Activated CD4-positive, alpha-beta T cell treated with anti-CD3 and anti-CD28 coated beads, Interleukin-2, amount 10 ng/mL, durations not matched to agents 7 days and 5 days (primary cell): ENCODE measurements at places on chromosomes 1 and 21.

DNA sequence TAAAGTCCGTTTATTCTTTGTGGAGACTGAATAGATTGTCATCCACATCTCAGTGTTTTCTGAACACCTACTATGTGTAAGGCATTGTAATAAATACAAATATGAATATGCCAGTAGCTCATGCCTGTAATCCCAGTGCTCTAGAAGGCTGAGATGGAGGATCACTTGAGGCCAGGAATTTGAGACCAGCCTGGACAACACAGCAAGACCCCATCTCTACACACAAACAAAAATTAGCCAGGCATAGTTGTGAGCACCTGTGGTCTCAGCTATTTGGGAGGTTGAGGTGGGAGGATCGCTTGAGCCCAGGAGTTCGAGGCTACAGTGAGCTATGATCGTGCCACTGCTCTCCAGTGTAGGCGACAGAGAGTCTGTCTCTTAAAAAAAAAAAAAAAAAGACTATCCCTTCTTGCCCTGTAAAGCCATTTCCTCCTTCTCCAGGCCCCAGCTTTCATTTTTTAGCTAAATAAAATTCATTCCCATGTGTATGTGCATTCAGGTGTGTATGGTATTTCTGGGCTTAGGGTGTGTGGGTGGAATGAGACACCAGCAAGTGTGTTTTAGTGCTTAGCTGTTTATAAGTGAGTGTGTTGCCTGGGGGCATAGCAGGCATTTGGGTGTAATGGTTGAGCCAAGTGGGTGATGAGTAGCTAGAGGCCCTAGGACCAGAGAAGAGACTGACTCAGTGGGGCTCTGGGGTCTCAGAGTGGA lies 7.8 kb downstream of the CELSR2 start:
- no peak for DNase-seq

DNA sequence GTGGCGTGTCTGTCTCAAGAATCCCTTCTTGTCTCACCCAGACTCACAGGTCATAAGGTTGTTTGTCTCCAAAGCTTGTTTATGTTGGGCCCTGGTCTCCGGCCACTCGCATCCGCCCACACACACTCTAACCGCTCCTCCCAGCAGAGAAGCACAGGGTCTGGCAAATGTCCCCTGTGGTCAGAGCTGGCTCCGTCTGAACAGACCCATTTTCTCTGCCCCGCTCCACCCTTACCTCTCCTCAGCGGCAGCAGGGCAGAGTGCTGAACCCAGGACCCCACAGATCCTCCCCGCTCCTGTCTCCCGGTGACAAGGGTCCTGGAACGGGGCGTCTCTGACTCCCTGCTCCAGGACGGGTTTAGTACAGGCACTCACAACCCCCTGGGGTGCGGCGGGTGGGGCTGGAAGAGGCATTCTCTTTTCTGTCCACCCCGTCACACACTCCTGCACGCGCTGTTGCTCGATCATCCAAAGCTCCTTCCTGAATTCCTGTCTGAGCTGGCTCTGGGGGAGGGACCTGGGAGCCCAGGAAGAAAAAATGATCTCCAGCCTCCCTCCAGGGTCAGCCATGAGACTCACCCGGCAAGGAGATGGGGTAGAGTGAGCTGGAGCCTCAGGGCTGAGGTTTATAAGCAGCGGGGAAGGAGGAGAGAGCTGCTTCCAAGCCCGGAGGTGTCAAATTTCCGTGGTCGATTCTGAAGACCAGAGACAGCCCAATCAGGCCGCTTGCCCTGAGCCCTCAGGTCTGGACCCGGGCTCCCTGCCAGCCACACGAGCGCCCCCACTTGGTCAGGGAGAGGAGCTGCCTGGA lies at the start of gene S100A13:
TSS of gene S100A13 (minus strand) at position 602 of the 811 bp plus-strand sequence. CDS start 1,033 bp downstream, outside the sequence.
- no peak for DNase-seq

GRCh38 chr1:115655916-115656315 lies 14.1 kb downstream of the VANGL1 start:
- DNase-seq, result no peak

DNA sequence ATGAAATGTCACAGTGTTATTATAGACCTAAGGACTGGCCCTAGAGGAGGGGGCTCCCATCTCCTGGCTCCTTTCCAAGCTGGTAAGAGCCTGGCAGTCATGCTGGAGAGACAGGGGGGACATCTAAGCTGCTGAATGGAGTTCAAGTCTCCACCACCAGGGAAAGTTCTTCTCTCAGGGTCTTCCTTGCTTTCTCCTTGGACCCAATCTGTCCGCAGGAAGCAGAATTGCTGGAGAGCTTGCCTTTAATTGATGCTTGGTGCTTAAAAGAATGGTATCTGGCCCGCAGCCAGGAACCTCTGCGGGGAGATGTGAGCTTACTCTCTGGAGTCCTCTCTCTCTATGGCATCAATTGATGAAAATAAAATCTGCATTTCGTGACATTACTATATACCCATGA lies 25.1 kb downstream of the IRF2BP2 start:
- DNase-seq, result no peak

DNA sequence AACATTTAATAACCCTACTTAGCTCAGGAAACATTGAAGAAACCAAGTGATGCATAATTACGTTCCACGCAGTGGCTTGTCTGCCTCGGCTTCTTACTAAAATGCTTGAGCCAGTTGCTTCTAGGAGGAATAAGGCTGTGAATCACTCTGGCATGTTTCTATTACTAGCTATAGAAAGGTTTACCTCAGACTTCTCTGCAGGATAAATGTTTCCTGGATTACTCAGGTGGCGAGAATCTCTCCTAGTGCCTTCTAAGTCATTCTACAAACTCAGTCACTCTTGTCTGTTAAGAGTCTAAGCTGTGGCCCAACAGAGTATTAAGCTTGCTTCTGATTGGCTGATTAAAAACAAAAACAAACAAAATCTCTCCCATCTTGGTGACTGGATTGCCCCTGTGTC lies 92.0 kb upstream of the RALGPS2 start:
- DNase-seq, result no peak

DNA sequence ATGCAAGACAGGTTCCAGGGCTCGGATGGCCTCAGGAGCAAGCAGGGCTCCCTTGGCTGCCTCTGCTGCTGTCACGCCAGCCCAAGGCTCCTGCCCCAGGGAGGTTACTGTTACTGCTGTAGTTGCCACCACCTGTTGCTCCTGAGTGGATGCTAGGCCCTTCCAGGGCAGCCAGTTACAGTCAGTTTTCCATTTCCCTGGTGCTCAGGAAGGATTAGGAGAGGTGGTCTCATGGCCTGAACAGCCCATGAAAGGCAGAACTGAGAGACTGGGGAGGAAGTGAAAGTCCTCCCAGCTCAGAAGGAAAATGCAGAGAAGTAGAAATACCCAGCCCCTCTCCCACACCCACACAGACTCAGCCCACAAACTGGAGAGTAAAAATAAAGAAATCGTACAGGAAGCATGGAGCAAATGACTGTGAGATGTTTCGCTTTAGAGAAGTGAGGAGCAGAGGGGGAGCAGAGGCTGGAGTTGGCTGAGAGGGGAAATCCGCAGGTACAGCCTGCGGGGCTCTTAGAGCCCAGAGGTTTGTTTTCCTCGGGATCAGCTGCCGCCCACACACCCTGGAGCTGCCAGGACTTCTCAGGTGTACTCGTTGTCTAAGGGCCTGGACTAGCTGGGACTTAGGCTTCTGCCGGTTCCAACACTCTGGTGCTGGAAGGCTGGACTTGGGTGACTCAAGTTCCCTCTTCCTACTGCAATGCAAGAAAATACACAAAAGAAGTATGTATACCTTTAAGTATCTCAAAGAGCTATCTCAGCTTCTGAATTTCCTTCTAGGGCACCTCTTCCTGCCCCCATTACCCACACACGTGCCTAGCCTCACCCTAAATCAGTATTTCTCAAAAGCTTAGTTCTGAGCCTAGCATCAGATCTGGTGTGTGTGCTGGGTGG lies 2.3 kb downstream of the IL6R start:
- peak; percentile 26 for DNase-seq

DNA sequence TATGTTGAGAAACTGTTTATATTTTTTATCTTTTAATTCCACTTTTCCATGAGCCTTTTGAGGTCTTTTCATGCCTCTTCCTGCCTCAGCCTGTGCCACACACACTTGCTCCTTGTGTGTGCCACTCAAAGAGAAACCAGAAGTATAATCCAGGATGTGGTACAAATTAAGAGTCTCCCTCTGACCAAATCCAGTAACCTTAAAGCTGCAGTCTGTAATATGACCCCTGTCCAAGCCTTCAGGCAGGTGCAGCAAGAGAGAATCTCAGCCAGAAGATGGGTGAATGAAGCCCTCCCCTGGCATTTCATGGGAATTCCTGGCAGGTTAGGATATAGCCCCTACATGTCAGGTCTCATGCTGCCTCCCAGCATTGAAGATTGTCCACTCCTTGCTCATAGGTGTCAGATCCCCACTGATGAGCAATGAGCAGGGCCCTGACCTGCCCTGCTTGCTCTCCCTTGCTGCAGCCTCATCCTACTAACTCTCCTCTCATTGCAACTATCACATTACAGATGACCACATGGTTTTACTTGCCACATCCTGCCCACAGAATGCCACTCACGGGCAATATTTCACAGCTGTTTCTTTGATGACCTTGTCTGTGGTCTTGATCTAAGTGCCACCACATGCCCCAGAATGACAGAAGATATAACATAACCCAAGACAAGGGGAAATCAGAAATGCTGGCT lies 169.3 kb downstream of the SEC16B start:
- DNase-seq, result no peak

GRCh38 chr1:172978595-172978994 lies 72.1 kb downstream of the TNFSF18 start:
- DNase-seq, result no peak

DNA sequence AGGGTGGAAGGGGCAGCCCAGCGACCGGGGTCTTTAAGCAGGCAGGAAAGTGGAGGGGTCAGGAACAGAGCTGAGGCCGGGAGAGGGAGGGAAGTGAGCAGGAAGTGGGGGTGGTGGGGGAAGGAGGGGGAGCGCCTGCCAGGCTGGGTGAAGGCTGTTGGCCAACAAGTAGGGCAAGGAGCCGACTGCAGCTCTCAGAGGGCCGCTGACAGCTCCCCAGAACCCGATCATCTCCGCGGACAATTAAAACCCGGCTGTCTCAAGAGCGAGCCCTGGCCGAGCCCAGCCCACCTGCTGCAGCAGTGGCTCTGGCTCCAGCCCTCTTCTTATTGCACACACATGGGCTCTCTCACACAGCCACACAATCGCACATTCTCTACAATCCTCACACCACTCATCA lies 51.6 kb downstream of the GRIK3 start:
- DNase-seq, result no peak

DNA sequence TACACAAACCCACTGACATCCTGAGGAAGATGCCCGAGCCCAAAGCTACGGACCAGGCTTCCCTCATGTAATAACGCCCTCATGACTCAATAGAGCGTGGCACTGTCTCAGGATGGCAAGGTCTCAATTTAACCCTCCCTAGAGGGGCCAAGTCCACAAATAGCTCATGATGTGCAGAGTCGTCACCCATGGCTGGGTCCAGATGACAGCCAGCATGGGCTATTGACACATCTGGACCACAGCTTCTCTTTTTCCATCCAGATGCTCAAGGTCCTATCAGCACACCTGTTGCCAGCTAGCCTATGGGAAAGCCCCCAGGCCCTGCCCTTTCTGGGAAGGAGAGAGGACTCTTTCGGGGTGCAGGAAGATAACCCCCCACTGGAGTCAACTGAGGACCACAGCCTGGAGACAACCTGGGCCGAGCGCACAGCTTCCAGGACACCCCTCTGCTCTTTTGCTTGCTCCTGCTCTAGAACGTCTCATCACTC lies 2.8 kb downstream of the LAPTM5 start:
- DNase-seq, result no peak

DNA sequence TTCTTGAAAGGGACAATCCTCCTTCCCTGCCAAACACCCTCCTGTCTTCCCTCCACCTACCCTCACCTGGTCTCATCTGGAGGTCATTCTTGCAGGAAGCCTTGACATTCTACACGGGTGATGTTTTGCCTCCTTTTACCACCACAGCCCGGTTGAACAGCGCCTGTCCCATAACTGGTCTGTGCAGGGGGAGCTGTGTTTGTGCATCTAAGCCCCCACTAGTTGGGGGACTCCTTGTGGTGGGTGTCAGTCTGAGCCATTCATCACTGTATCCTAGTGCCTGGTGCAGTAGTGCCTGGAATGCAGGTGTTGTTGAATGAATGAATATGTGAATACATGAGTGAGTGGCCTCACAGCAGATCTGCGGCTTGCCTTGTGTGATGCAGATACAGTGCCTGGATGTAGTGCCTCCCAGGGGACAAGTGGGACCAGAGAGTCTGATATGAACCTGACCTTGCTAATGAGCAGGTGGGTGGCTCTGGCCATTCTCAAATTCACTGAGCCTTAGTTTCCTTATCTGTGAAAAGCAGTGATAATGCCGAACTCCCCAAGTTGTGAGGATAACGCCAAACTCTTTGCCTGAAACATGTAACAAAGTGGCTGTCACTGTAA lies 79.8 kb downstream of the OMA1 start:
- no peak for DNase-seq

GRCh38 chr21:45254460-45254930 lies 33.2 kb downstream of the POFUT2 start:
- DNase-seq, result no peak

DNA sequence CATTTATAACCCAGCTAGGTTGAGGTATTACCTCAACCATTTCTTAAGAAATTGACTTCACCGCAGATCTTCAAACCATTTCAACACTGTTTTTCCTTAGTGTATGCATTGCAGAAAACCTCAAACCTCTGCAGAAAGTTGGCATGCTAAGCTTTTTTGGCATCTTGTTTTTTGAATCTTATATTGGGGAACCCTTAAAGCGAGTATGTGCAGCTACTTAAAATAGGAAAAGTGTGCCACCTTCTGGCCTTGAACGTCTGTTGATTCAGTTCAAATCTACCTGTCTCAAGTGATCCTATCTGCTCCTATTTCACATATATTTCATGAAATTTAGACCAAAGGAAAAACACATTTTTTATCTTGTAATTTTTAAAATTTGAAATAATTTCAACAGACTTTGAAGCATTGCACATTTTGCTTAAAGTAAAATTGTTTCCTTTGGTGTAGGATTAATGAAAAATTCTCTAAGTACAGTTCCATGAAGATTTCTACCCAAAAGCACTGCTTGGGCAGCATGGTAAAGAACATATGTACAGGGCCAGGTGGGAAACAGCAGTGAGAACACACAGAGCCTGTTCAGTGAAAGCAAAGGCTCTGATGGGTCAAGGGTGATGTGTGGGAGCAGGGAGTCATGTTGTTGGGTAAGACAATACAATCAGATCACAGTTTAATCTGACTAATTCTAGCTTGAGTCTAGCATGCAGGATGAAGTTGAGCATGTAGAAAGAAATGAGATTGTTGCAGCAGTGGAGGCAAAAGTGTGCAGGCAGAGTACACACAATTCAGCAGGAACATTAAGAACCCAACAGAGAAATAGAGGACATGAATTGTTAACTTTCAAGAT lies 17.2 kb downstream of the HENMT1 start:
- peak; percentile 74 for DNase-seq

GRCh38 chr1:40877698-40878097 lies 15.5 kb upstream of the CITED4 start:
- DNase-seq, result no peak

- DNase-seq, result no peak
Observed at GRCh38 chr1:109300650-109301151, 6.1 kb downstream of the MYBPHL start.
